GM12878 (cell line): ENCODE measurements at places on chromosomes 2 and 18. TPM values are rescaled to one million over a fixed set of nuclear protein-coding genes. Genes with fewer than 3 reads are reported as not detected.

DNA sequence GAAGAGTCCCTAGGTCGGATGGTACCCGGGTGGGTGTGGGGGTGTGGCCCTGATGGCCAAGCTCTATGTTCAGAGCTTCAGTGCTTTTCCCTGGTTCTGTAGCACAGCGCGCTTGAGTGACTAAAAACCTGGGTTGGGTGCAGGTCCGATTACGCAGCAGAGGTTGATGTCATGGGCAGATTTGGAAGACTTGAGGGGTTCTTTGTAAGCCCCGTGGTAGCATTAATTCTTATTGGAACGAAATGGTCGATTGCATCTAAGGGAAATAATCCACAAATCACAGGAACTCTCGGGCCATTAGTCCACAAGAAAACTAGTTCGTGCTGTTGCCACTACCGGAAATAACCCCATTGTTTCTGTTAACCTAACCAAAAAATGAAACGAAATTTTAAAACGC, 9.0 kb downstream of the HOXD8 start:
- H3K36me3 ChIP-seq: no peaks in the 10 kb centered on the region
- no peaks in the 10 kb centered on the region for H3K4me1 ChIP-seq
- DNase-seq: no peak
- H3K27me3 ChIP-seq: peaks cover 2% of the 10 kb centered on the region

DNA sequence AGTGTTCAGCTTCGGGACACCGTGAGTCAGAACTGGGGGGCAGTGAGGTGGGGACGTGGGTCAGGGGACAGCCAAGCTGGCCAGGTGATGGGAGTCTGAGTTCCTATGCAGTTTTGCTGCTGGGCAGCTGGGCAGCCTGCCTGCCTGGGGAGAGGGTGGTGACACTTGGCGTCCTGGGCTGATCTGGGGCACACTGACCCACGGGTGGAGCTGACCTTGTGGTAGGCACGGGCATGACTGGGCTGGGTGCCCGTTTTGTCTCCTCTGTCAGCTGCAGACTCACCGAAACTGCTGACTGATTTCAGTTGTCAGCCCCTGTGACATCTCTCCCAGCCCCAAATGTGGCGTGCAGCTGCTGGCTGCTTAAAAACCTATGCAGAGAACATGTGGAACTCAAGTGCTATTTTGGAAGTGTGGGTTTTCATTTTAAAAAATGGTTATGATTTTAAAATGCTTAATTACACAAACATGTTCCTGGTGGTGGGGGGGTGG, 32.6 kb upstream of the E2F6 start:
- no peaks in the 10 kb centered on the region for H3K36me3 ChIP-seq
- peak; percentile 69 for DNase-seq
- no peaks in the 10 kb centered on the region for H3K27me3 ChIP-seq
- no peak overlapping the region for H3K27ac ChIP-seq
- peaks cover 31% of the 10 kb centered on the region for H3K4me1 ChIP-seq
- H3K4me3 ChIP-seq: 0 out of 2 replicates have a peak overlapping the region, but pooled peaks have one; percentile 48

DNA sequence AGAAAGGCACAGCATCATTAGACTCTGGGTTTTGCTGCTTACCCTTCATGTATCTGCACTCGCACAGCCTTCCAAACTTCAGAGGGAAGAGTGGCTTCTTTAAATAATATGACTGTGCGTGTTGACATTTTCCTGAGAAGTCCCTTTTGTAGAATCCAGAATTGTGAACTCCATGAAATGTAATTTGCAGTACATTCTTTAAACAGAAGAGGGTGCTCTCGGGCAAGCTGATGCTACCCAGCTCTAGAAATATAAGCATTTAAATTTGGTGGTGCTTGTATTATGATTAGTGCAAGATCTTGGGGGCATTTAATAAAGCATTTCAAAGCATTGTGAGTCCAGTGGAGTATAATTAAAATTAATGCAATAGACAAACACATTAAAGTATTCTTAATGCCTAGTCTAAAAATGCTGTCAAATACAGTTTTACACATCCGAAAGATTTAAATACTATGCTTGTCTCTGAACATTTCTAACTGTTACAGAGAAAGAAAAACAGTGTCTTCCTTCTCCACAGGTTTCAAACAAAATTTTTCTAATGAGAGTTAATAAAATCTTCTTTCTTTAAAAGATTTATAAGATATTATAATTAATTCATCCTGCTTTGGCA, 17.3 kb upstream of the GTF2A1L start:
- no peaks in the 10 kb centered on the region for H3K36me3 ChIP-seq
- no peaks in the 10 kb centered on the region for H3K4me1 ChIP-seq
- no peak overlapping the region for H3K4me3 ChIP-seq
- H3K27ac ChIP-seq: no peak overlapping the region
- no peak for DNase-seq
- H3K27me3 ChIP-seq: peaks cover 2% of the 10 kb centered on the region; the same call in 1 of the 2 replicates

FBXO48 gene
- 0.85 and 1.1 TPM in 2 replicates for total RNA-seq

CRYGC gene
- total RNA-seq: not detected in 2 replicates

GRCh38 chr18:23487738-23488570, 15.4 kb upstream of the RMC1 start:
- H3K27ac ChIP-seq: peak overlapping the region; percentile 93
- H3K27me3 ChIP-seq: no peaks in the 10 kb centered on the region
- peak; percentile 62 for DNase-seq
- H3K4me1 ChIP-seq: peaks cover 10% of the 10 kb centered on the region

CNRIP1 gene
- total RNA-seq: not detected in 2 replicates

ALPP gene
- not detected in 2 replicates for total RNA-seq

LYPD6 gene
- not detected in 2 replicates for total RNA-seq

SLC23A3 gene
- total RNA-seq: 0.37 and 1.0 TPM in 2 replicates

GRCh38 chr2:168203762-168204693, 43.4 kb downstream of the STK39 start:
- no peak overlapping the region for H3K27ac ChIP-seq
- H3K4me1 ChIP-seq: no peaks in the 10 kb centered on the region
- no peaks in the 10 kb centered on the region for H3K36me3 ChIP-seq

DNA sequence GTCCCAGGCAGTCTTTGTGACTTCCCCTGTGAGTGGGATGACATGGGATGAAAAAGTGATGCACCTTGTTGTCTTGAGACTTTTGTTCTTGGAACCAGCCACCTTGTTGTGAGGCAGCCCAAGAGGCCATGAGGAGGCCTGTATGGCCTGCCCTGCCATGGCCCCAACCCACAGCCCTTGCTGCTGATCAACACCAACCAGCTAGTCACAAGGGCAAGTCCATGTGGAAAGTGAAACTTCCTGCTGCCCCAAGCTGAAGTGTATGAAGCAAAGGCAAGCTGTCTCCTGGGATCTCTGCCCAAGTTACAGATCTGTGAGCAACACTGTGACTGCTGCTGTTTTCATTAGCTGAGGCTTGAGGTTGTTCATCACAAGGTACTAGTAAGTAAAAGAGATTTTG, 21.6 kb downstream of the TMEM18 start:
- no peak overlapping the region for H3K4me3 ChIP-seq
- DNase-seq: no peak
- H3K4me1 ChIP-seq: no peaks in the 10 kb centered on the region
